ENCODE measurements at places on chromosomes 11 and 22.

DNA sequence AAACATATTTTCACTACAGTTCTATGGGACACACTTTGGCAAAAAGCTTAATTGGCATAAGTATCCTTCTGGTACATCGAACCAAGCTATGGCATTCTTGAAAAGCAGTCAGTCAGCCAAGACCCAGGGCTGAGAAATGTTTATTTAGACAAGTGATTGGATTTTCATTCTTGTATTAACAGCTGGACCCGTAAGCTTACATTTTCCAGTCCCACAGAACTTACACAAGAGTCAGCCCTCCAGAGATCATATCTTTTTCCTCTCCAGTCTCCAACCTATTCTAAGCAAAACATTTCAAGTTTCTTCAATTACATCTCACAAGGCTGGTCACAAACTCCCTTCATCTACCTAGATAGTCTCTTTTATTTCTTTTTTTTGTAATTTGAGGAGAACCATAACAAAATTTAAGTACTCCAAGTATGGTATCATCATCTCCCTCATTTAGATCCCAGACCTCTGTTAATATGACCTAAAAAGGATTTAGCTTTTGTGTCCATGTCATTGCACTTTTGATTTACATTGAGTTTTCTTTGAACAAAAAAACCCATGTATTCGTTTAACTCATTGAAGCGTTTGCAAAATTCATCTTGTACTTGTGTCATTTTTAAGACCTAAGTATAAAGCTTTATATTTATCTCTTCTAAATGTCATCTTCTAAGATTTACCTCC is 67.9 kb upstream of the GRK3 start:
- DNase-seq: no peak

- DNase-seq: no peak
Measured at GRCh38 chr22:24706054-24706453, 68.5 kb downstream of the PIWIL3 start.

DNA sequence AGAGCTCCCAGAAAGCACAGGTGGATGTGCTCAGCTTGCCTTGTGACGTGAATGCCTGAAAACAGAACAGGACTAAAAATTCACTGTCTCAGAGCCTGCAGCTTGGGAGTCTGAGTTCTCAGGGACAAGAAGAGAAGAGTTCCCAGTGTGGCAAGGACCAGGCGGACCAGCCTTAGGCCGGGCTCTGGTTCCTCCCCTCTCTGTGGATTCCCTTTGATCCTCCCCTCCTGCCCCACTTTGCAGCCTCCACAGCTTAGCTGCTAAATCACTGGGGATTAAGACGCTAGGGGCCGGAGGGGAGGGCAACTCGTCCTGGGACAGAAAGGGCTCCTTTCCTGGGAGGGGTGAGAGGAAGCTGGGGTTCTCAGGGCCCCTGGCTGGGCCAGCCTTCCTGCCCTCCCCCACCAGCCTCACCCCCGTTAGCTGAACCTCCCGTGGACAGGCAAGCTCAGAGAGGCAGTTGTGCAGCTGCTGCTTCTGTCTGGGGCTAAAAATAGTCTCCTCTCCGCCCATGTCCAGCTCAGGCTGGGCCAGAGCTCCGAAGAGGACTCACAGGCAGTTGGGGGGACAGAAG is 29.9 kb upstream of the JAM3 start:
- no peak for DNase-seq

DNA sequence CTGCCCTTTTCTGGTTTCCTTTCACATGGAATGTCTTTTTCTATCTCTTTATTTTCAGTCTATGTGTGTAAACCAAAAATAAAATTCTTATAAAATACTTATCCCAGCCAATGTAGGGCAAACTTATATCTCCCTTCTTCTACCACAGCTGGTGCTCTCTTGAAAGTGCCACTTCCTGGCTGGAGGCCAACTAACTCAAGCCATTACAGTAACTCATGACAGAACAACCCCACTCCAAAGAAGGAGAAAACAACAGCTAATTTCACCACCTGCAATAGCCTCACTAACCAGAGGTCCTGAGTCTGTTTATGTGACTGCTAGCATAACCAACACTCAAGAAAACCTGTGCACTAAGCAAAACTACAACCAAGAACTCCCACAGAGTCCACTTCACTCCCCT is 74.9 kb upstream of the DBX1 start:
- no peak for DNase-seq

GRCh38 chr22:28728002-28728401 is 13.6 kb downstream of the CHEK2 start:
- no peak for DNase-seq

DNA sequence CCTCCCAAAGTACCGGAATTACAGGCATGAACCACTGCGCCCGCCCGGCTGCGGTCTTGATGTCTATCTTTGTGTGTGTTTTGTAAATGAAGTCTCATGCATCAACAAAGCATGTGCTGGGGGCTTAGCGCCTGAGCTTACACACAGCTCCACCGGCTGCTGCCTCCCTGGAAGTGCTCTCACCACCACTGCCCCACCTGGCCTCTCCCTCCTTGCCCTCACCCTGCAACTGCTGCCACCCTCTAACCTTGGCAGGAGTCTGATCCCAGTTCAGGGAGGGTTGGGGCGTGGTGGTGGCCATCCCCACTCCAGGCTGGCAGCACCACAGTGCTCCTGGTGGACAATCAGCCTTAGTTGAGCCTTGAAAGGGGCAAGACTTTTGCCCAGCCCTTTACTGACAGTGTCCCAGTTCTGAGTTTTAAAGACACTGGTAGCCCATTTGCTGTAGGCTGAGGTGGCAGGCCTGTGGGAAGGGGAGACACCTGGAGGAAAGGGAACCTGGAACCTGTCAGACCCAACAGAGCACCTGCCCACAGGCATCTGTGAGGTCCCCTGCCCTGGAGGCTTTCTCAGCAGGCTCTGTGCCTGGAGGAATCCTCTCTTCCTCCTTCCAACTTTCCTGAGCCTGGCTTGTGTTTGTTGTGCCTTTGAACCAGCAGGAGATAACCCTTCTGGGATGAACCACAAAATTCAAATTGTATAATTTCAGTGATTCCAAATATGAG is 42.4 kb upstream of the WEE1 start:
- DNase-seq: no peak

GRCh38 chr11:106369224-106369623 is 291.8 kb downstream of the AASDHPPT start:
- no peak for DNase-seq

- DNase-seq: peak; percentile 55
Measured at GRCh38 chr11:64675450-64676260, 47.3 kb downstream of the NRXN2 start.

GRCh38 chr22:44460691-44461375 is 37.2 kb downstream of the RTL6 start:
- no peak for DNase-seq

GRCh38 chr11:106632283-106632682 is 386.0 kb downstream of the GUCY1A2 start:
- no peak for DNase-seq

- no peak for DNase-seq
Measured at GRCh38 chr11:70916351-70916750, 336.0 kb downstream of the SHANK2 start.

- DNase-seq: no peak
Measured at GRCh38 chr11:70584498-70585235, 186.3 kb downstream of the CTTN start.

DNA sequence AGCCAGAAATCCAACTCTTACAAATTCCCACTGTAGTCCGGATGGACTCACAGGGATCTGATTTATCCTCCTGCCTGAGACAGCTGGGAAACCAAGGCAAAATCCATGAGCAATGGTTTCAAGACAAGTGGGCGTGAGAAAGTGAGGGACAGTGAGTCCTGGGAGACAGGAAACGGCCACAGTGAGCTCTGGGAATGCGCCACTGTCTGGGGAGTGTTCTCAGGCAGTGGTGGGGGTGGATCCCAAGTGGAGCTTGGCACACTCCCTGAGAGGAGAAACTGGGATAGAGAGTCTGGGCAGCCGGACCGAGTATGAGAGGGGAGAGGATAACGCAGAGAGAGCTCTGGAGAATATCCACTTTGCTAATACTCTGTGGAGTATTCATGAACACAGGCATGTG is 9.8 kb downstream of the IL17REL start:
- DNase-seq: no peak

DNA sequence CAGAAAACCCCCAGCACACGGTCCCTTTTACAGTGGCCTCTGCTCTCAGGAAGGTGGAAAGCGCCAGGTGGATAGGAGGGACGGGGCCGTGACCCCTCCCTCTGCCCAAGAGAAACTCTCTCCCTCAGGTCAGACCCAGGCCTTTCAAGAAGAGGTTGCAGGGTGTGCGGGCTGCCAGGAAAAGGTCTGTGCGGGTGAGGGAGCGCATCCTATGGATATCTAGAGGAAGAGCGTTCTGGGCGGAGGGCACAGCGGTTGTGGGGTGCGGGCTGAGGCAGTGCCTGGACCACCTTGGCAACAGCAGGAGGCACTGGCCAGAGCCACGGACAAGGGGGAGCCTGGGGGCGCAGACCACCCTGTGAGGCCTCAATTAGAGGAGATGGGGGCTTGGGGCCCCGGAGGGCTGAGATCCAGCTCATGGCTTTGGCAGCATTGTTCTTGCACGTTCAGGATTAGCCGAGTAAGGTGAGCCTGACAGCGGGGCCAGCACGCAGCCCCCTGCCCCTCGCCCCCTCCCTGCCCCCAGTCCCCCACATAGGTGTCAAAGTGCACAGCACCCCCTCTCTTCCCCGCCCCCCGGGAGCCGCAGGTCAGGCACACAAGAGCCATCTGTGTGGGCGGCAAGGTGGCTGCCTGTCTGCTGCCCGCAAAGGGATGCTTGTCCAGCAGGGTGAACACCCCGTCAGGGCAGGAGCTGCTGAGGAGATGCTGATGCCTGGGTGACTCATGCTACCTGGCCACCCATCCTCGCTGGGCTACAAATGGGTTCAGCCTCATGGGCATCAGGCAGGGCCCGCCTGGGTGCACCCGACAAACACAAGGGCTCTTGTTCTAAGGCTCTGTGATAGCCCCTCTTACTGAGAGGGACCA is 92.8 kb upstream of the KCNQ1OT1 start:
- no peak for DNase-seq

DNA sequence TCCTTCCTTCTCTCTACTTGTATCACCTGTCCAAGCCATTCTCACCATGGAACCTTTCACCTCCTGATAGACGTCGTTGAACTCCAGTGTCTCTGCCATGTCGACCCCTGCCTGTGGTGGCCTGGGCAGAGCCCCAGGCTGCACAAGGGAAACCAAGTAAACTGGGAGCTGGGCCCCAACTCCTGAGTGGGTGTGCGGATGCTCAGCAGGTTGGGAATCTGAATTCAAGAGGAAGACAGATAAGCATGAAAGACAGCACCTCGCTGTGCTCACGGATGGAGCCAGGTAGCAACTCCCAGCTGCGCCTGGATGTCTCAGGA is 709 bp downstream of the SSRP1 start:
- no peak for DNase-seq

DNA sequence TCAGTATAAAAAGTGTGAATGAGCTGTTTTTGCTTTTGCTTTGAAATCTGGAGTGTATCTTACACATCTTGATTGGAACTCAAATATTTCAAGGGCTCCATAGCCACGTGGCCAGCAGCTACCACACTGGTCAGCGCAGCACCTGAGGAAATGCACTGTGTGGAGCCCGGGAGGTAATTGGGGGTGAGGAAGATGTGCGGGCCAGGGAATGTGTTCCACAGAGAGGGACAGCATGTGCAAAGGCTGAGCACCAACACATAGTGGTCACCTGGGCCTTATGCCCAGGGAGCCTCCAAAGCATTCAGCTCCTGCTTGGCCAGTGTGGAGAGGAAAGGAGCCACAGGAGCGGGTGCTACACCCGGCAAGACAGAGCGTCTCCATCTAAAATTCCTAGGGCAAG is 20.8 kb downstream of the RELT start:
- DNase-seq: no peak

DNA sequence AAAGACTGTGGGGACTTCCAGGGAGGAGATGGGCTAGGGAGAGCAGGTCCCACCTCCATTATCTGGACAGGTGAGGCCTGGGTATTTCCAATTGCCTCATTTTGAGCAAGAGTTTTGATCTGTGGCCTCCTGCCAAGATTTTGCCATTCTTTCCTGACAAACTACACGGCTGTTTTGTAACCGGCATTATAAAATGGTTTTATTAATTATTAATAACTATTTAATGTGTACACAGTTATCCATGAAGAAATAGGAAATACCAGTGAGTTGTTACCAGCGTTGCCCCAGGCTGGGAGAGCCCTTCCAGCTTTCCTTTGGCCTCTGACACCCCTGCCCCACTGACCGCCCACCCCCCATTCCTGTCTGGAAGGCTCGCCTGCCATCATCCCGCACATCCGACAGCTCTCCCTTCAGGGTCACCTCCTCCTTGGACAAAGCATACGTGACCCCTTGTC is 14.9 kb upstream of the SEC14L3 start:
- DNase-seq: no peak

GRCh38 chr11:128465946-128466705 is 121.2 kb downstream of the ETS1 start:
- DNase-seq: no peak

GRCh38 chr11:60994541-60995080 is 23.1 kb downstream of the CD6 start:
- no peak for DNase-seq

GRCh38 chr11:47156951-47157350 is 19.7 kb downstream of the ARFGAP2 start:
- DNase-seq: no peak

GRCh38 chr11:65488273-65489034 is 10.4 kb upstream of the MALAT1 start:
- DNase-seq: no peak

DNA sequence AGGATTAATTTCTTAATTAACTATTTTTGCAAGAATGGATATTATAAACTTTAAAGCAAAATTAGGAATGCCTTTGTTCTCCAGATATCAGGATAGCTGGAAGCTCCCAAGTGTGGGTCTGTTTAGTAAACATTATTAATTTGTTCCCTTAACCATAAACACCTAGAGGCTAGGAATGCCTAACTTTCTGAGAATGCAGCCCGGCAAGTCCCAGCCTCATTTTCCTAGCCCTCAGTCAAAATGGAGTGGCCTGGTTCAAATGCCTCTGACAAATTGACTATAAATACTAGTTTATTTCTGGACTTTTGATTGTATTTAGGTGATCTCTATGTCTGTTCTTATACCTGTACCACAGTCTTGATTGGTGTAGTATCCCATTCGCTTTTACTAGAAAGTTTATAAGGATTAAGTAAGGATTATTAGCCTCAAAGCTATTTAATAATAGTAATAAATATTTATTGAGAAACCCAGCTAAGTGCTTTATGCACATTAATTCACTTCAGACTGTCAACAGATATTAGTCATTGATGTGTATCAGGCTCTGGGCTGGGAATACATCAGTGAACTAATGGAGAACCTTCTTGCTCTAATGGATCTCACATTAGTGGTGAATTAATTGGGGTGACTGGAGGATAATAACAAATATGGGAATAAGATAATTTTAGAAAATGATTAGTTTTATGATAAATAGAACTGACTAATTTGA is 25.8 kb downstream of the PPME1 start:
- no peak for DNase-seq

- no peak for DNase-seq
Measured at GRCh38 chr11:76824083-76824939, 36.4 kb upstream of the ACER3 start.

- DNase-seq: no peak
Measured at GRCh38 chr11:128260398-128260797, 327.0 kb downstream of the ETS1 start.

GRCh38 chr22:42873356-42873755 is 16.3 kb upstream of the ARFGAP3 start:
- no peak for DNase-seq
